ENCODE measurements at places on chromosomes 5 and 9.

GRCh38 chr5:150599917-150600511 lies 40.4 kb upstream of the SYNPO start:
- peak; percentile 85 for DNase-seq

- no peak overlapping the region for H3K27ac ChIP-seq
- no peaks in the 10 kb centered on the region for H3K36me3 ChIP-seq
- H3K4me1 ChIP-seq = peaks cover 8% of the 10 kb centered on the region
- H3K27me3 ChIP-seq = no peaks in the 10 kb centered on the region
- H3K4me3 ChIP-seq = peak overlapping the region; percentile 90
Observed at GRCh38 chr5:180495292-180495691, 1.1 kb downstream of the CNOT6 start.

- DNase-seq = no peak
- H3K36me3 ChIP-seq = no peaks in the 10 kb centered on the region
- no peak overlapping the region for H3K27ac ChIP-seq
Observed at GRCh38 chr5:62538017-62538942, 40.3 kb upstream of the LRRC70 start.

GRCh38 chr9:111711548-111711947 lies 50.1 kb downstream of the GNG10 start:
- H3K4me3 ChIP-seq = no peak overlapping the region
- no peak for DNase-seq
- no peaks in the 10 kb centered on the region for H3K36me3 ChIP-seq
- H3K27me3 ChIP-seq = no peaks in the 10 kb centered on the region
- no peak overlapping the region for H3K27ac ChIP-seq

DNA sequence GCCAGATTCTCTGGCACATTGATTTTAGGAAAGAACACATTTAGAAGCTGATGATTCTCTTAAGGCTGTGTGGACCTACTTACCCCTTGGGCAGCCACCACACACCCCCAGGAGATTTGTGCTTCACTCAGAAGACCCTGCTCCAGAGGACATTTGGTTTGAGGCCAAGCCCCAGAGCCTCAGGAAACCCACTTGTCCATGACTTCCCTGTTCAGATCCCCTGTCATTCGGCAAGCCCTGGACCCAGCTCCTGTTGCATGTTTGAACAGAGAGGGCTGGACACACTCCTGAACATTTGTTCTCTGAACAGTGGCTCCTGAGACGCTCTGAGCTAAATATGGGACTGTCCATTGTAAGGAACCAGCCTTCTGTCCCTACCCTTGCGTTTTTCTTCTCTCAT lies 82.1 kb downstream of the AMBP start:
- H3K4me1 ChIP-seq = peaks cover 20% of the 10 kb centered on the region
- H3K27me3 ChIP-seq = no peaks in the 10 kb centered on the region
- no peak for DNase-seq
- H3K27ac ChIP-seq = no peak overlapping the region
- no peaks in the 10 kb centered on the region for H3K36me3 ChIP-seq

DNA sequence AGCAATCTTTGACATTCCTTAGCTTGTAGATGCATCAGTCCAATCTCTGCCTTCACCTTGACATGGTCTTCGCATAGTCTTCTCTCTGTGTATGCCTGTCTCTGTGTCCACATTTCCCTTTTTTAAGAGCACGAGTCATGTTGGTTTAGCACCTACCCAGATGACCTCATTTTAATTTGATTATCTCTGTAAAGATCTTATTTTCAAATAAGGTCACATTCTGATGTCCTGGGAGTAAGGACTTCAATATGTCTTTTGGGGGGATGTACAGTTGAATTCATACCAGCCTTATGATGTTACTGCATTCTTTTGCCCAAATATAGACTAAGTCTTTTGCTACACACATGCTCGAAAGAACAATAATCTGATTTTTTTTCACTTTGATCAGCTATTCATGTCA lies 6.9 kb downstream of the KCTD16 start:
- no peak for DNase-seq
- H3K27me3 ChIP-seq = no peaks in the 10 kb centered on the region
- H3K27ac ChIP-seq = no peak overlapping the region
- no peak overlapping the region for H3K4me3 ChIP-seq

GRCh38 chr9:86488345-86488744 lies 134.1 kb upstream of the TUT7 start:
- H3K27ac ChIP-seq = no peak overlapping the region
- H3K4me3 ChIP-seq = no peak overlapping the region
- no peaks in the 10 kb centered on the region for H3K36me3 ChIP-seq
- H3K27me3 ChIP-seq = no peaks in the 10 kb centered on the region

- DNase-seq = no peak
- no peaks in the 10 kb centered on the region for H3K36me3 ChIP-seq
- H3K27ac ChIP-seq = no peak overlapping the region
- H3K4me1 ChIP-seq = no peaks in the 10 kb centered on the region
- H3K27me3 ChIP-seq = no peaks in the 10 kb centered on the region
Observed at GRCh38 chr9:30534455-30534854, 1850.0 kb upstream of the ACO1 start.

DNA sequence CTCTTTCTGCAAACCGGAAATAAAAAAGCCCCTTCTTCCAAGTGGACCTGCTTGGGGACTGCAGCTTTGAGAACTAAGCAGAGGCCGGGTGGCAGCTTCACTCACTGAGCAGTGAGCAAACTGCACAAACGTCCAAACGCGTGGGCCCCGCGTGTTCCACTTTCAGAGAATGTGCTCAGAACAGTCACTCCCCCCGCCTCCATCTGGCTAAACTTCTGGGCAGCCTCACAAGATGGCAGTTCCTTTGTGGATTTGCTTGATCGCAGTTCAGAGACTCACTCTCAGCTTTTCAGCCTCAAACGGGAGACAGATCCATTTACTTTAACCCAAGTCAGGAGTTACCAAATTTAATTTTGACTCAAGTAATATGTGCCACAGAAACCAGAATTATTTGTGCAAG lies 216.6 kb downstream of the TLE1 start:
- H3K4me1 ChIP-seq = no peaks in the 10 kb centered on the region
- H3K27ac ChIP-seq = no peak overlapping the region
- DNase-seq = no peak
- no peaks in the 10 kb centered on the region for H3K27me3 ChIP-seq
- H3K36me3 ChIP-seq = no peaks in the 10 kb centered on the region

DNA sequence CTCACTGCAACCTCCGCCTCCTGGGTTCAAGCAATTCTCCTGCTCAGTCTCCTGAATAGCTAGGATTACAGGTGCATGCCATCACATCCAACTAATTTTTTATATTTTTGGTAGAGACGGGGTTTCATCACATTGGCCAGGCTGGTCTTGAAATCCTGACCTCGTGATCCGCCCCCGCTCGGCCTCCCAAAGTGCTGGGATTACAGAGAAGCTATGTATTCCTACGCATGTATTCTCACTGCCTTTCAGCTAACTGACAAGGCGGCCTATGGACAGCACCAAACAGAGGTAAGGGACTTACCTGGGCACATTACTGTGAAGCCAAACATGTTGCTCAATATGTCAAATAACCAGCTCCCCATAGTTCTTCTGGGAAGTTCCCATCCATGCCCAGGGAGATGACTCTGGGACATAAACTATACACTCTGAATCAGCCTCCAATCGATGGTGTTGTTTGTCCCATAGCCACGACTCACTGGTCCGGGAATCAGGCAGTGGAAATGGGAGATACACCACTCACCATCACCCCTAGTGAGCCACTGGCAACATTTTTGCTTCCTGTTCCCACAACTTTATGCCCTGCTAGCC lies 114.6 kb downstream of the SYK start:
- H3K4me1 ChIP-seq = peaks cover 3% of the 10 kb centered on the region
- H3K27ac ChIP-seq = no peak overlapping the region
- H3K4me3 ChIP-seq = no peak overlapping the region
- no peaks in the 10 kb centered on the region for H3K27me3 ChIP-seq
- no peaks in the 10 kb centered on the region for H3K36me3 ChIP-seq

- H3K27ac ChIP-seq = no peak overlapping the region
- DNase-seq = no peak
Observed at GRCh38 chr9:35229779-35230143, 68.0 kb downstream of the UNC13B start.

DNA sequence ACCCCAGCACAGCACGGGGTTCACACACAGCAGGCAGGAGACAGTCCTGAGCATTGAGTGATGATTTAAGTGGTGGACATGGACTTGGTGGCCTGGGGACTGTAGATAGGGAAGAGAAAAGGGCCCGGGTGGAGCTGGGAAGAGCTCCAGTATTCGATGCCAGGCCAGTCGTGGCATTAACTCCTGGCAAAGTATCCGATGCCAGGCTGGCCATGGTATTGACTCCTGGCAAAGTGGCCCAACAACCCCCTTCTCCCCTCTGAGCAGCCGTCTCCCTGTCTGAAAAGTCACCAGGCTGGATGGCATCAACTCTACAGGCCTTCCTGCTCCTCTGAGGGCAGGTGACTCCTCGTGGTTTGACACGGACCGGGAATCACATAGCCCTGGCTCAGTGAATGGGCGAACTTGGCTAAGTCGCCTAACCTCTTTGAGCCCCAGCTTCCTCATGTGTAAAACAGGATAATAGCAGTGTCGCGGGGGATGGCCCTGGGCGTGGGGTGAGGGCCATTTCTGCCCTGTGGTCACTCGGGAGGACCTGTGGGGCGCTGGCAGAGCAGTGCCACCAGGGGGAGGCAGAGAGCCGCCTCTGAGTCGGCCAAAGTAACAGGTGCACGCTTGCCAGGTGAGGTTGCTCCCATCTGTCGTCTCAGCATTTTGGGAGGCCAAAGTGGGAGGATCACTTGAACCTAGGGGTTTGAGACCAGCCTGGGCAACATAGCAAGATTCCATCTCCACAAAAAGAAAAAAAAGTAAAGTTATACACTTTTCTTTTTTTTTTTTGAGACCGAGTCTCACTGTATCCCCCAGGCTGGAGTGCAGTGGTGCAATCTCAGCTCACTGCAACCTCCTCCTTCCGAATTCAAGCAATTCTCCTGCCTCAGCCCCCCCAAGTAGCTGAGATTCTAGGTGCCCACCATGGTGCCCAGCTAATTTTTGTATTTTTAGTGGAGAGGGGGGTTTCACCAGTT lies 5.7 kb upstream of the SEC16A start:
- no peak overlapping the region for H3K4me3 ChIP-seq
- peaks cover 6% of the 10 kb centered on the region for H3K4me1 ChIP-seq
- peak; percentile 81 for DNase-seq
- H3K27me3 ChIP-seq = no peaks in the 10 kb centered on the region
- H3K27ac ChIP-seq = no peak overlapping the region

DNA sequence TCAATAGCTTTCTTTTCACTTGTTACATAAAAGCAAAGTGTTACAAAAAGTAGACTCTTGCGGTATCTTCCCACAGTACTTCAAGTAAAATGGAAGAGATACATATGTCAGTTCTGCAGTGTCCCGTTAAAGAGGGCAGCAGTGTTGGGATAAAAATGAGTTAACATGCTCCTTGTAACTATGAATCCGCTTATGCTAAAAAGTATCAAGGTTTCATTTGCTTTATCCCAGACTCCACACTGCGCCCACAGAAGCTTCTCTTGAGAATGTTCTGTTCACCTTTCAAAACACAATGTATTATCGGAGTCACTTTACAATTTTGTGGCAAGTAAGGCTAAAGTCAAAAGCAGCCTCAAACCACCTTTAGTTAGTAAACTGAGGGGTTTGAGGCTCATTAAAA lies 790 bp downstream of the PTAR1 start:
- peak overlapping the region; percentile 68 for H3K4me3 ChIP-seq
- DNase-seq = no peak
- H3K27me3 ChIP-seq = no peaks in the 10 kb centered on the region
- peak overlapping the region; percentile 90 for H3K27ac ChIP-seq
- H3K4me1 ChIP-seq = peaks cover 2% of the 10 kb centered on the region

GRCh38 chr5:50328193-50328729 lies 112.8 kb downstream of the EMB start:
- no peak overlapping the region for H3K4me3 ChIP-seq
- no peaks in the 10 kb centered on the region for H3K27me3 ChIP-seq
- H3K36me3 ChIP-seq = no peaks in the 10 kb centered on the region

DNA sequence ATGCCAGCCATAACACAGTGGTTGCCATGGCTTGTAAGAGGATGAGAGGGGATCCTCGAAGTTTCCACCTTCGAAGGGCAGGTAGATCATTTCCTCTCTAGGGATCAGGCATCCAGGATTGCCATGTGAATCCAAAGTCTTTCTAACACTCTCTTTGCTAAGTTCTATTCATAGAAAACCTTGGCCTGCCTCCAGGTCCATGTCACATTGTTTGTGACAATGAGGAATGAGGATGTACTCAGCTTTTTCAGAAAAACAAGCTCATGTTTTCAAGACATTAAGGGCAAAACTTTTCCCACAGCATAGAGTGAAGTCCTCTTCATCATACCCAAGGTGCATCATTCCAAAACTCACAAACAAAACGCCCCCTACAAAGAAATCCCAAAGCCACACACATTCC lies 19.6 kb downstream of the ESM1 start:
- no peaks in the 10 kb centered on the region for H3K4me1 ChIP-seq
- H3K27me3 ChIP-seq = no peaks in the 10 kb centered on the region
- no peak overlapping the region for H3K27ac ChIP-seq
- no peak for DNase-seq
- no peaks in the 10 kb centered on the region for H3K36me3 ChIP-seq

DNA sequence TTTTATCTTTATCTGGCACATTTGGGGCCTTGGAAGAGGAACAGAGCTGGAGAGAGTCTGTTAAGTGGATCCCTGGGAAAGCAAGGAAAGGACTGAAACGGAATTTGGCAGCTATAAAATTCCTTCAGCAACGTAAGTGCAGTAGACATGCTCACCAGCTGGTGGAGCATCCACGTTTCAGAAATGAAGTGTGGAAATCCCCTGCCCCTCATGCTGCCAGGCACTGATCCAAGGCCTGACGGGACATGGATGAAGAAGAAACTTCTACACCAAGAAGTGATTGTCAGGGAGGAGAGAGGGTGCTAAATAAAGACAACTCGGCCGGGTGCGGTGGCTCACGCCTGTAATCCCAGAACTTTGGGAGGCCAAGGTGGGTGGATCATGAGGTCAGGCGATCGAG lies 209.3 kb downstream of the ROR2 start:
- no peaks in the 10 kb centered on the region for H3K36me3 ChIP-seq
- no peak overlapping the region for H3K4me3 ChIP-seq
- peaks cover 2% of the 10 kb centered on the region for H3K4me1 ChIP-seq
- no peaks in the 10 kb centered on the region for H3K27me3 ChIP-seq

DNA sequence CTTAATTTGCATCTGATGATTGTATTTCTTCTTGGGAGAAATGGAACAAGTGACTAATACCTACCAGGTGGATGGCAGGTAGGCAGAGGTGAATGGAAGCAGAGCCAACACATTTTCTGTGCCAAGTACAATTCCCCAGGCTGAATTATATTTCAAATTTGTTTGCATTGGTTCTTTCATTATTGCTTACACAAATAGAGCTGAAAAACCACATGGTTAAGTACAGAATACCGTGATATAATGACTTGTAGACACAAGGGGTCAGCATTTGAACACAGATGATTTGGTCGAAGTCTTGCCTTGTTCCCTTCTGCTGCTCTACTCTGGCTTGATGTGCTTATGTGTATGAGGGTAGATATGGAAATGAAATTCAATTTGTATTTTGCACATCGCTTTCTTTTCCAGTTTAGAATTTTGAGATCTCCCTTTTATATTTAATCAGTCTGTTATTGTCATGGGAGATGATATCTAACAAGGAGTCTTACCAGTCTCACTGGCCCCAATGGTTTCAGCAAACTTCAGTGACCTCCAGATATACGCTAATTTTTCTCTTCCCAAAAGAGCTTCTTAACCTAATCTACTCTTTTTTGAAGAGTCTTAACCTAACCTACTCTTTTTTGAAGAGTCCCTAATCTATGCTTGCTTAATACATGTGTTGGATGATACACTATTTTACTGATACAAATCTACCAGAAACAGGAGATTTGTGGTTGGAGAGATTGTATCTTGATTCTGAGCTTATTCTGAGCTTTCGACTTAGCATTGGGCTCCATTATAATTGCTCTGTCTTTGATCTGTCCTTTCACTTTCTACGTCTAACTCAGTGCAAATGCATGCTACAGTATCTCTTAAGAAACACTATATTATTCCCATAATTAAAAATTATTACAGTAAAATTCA lies 88.1 kb downstream of the PCSK1 start:
- H3K27ac ChIP-seq = no peak overlapping the region
- no peaks in the 10 kb centered on the region for H3K27me3 ChIP-seq
- H3K4me3 ChIP-seq = no peak overlapping the region
- H3K36me3 ChIP-seq = no peaks in the 10 kb centered on the region
- no peak for DNase-seq

All from ovary (tissue), 10 donors.